ENCODE measurements at places on chromosomes 5 and 9.

GRCh38 chr5:144972317-144972716, 801.6 kb downstream of the KCTD16 start:
- no peak for DNase-seq

GRCh38 chr5:138927979-138928378, 52.8 kb upstream of the LRRTM2 start:
- no peak for DNase-seq

DNA sequence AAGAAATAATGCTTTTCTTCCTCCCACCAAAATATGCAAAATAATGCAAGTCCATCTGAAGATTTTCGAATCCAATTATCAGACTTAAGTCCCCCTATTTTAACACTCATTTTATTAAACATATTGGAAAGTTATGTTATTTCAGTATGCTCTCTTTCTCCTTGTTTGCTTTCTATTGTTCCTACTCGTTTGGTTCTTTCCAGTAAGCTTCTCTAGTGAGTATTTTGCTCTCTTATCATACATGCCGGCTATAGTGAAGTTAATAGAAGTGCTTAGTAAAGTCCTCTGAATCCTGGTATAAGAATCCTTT, 517 bp downstream of the ALDH1A1 start:
- no peak for DNase-seq

DNA sequence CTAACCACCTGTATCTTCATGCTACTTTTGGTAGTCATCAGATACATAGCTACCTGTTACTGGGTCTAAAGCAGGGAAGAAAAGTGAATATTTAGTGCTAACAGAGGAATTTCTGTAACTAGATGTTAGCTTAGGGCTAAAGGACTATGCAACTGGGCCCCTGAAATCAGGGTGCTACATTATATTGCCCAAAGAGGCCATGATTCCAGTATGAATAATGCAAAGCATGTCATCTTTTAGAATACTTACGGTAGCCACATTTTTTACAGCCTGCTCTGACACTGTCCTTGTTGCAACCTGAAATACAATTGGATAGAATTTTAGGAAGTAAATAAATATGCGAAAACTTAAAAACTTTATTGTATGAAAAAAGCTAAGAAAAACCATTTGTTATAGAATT, 14.4 kb downstream of the SREK1IP1 start:
- DNase-seq, result no peak

DNA sequence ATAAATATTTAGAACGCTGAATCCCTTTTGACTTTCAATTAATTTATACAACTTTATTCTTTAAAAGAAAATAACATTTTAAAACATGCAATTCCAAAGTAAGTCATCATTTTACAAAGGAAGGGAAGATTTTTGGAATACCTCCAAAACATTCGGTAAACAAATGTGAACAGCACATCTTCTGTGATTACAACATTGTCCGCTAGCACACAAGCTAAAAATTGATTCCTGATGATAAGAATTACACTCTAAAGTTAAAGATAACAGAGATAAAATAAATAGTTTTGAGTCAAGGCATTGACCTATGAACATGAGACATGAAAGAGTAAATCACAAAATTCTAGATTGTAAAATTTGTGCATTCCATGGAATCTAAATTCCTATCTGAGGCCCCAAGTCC, 56.2 kb upstream of the TRAF1 start:
- DNase-seq, result no peak

GRCh38 chr5:10543585-10544040, 20.3 kb upstream of the ANKRD33B start:
- no peak for DNase-seq

DNA sequence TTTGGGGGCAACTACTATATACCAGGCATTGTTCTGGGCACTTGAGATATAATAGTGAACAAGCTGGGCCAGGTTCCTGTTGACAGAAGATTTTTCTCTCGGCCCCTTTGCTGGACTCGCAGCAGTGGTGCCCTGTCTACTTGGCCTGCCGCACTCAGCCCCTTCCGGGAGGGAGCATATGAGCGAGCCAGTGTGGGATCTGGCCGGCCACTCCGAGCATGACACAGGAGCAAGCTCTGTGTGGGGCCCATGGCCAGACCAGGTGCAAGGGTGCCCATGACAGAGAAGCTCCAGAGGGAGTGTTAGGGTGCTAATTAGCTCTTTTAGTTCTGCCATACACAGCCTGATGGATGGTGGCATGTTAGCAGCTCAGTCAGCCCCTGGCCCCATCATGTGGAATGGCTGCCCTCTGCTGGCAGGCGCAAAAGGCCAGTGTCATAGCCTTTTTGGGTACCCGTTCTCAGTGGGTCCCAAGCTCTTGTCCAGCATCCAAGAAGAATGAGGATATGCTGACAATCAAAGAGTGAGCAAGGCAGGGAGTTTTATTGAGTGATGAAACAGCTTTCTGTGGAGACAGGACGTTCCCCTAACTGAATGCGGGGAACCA, 9.3 kb upstream of the KIF4B start:
- DNase-seq, result peak; percentile 52

DNA sequence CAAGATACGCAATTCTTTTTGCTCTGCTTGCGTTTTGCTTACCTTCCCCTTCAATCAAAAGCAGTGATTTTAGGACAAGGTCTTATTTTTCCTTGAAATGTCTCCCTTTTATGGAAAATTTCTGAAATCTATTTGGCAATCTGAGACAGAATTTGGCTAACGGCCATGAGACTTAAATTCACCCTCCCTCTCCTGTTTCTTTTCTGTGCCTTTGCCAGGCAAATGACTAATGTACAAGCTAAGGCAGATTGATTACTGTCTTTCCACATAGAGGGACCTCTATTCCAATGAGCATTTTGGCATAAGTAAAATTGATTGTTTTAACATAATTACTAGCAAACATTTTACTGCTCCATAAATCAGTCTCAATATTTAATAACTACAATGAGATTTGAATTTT, 31.7 kb downstream of the FAM81B start:
- DNase-seq, result peak; percentile 56

DNA sequence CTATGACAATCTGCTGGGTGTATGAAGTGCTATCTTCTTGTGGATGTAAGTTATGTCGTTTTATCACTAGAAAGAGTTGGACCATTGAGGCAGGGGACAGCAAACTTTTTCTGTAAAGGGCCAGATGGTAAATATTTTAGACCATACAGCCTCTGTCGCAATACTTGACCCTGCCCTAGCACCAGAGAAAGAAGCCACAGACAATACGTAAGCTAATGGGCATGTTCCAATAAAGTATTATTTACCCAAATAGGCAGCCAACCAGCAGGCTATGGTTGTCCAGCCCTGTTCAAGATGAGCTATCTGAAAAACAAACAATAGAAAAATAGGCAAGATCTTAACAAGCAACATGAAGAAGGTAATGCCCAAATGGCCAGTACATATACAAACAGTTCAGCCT, 36.4 kb downstream of the MTX3 start:
- no peak for DNase-seq

GRCh38 chr5:68344447-68345111, 129.0 kb downstream of the PIK3R1 start:
- peak; percentile 91 for DNase-seq

DNA sequence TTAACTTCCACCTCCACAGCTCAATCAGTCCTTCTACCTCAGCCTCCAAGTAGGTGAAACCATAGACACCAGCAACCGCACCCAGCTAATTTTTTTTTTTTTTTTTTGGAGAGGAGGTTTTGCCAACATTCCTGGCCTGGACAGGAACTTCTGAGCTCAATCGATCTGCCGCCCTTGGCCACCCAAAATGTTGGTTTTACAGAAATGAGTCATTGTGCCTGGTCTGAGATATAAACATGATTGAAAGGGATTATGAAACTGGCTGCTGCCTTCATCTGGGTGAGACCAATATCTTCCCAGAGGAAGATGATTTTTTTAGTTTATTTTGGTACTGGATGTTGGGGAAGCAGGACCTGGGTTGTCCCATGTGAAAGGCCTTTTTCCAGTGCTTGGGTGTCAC, 9.2 kb downstream of the TAF11L12 start:
- DNase-seq, result no peak

DNA sequence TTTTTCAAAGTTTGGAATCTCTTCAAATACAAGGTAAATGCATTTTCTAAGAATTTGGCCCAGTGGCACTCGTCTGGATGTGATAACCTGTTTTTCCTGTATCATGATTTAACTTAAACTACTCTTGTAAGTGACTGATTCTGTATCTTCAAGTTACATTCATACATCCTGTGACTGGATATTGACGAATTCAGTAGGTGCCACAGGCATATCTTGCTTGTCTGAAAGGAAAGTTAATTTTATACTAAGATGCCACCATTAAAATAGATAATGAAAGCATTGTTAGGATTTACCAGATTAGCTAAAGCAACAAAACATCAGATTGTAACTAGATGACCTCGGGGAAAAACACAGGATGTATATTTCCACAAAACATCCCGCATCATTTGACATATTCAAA, 175.3 kb upstream of the ZNF608 start:
- peak; percentile 41 for DNase-seq

GRCh38 chr9:87497604-87498045, at the start of gene DAPK1:
DAPK1 (plus strand) TSS chr9:87497867; CDS start chr9:87499078, 1,211 bp downstream.
- DNase-seq, result peak; percentile 23

DNA sequence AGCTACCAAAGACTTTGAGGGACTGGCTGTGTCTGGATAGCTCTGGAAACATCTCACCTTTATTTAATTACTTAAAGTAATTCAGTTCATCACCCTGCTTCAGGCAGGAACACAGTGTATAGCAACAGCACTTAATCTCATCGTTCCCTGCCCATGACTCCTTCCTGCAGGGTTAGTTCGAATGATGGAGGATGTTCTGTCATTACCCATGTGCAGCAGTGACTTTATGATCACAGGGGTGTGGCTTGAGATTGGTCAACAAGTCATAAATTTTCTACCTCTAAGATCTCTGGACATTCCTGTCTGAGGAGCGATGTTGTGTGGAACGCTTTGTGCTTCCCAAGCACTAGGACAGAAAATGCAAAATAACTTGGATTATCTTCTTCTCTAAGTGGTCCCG, 37.1 kb upstream of the PRUNE2 start:
- no peak for DNase-seq

GRCh38 chr5:29122306-29122705, 2071.2 kb upstream of the CDH6 start:
- no peak for DNase-seq

DNA sequence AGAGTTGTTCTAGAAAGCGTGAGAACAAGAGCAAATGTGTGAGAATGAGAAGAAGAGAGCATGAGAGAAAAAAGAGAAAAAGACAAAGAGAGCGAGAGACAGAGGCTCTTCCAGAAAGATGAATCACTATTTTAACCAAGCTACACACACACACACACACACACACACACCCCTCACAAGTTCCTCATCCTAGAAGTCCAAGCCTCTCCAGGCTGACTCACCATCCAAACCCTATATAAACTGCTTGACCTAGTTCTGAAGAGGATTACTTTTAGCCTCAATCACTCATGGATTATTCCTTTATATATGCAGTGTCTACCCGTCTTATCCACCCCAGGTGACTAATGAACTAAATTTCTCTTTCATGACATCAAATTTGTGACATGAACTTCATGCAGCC, 37.6 kb downstream of the C9orf57 start:
- peak; percentile 94 for DNase-seq

DNA sequence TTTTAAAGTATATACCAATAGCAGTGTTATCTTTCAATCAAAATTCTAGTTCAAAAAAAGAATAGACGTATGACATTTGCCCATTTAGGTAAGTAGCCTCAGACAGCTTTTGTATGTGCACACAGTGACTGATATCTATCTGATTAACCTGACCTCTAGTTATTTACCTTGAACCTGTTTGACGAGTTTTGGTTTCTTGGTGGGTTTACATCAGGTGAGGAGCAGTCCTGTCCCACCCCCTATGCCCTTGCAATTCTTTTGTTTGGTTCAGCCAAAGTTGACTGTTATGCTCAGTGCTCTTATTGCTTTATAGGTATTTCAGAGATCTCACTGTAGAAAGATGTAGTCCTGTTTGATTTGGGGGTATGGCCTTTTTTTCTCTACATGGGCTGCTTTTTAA, 147.2 kb downstream of the ISOC1 start:
- DNase-seq, result no peak

- DNase-seq, result no peak
These were observed 1.9 kb upstream of the DCAF10 start for GRCh38 chr9:37798677-37799076.

Data from epithelial cell of esophagus (primary cell).